CD4-positive, alpha-beta T cell treated with Interleukin-17A for 4 hours (primary cell): ENCODE measurements at places on chromosomes 5 and 9.

DNA sequence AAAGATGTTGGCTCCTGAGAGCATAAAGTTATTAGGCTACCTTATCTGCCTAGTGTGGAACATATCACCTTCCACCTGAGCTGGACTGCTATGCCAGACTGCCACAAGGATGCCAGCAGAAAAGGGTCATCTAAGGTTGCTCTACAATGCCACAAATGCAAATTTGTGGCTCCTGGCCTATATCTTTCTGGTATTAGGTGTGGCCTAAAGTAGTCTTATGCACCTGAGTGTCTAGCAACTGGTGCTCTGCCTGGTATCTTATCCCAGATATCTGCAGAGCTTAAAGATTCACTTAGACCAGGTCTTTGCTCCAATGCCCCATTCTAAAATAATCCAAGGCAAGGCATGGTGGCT lies 34.7 kb downstream of the DTWD2 start:
- DNase-seq, result no peak

GRCh38 chr5:150137997-150138396 lies 17.6 kb downstream of the PDGFRB start:
- DNase-seq, result no peak

DNA sequence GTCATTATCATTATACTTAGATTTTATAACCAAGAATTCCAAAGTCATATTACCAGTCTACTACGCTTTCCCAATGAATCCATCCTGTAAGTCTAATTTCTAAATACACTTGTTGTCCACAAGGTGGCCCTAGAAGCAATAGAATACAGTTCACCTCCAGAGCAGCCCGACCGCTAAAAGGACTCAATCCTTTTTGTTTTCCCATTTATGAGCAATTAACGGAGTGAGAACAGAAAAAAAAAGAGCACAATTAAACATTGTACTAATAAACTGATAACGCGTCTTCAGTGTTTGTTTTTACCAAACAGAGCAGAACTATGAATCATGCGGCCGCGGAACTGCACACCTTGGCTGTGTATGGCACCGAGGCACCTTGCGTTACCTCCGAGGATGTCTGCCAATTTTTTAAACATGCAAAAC lies 160.7 kb upstream of the DAPK1 start:
- peak; percentile 6 for DNase-seq

DNA sequence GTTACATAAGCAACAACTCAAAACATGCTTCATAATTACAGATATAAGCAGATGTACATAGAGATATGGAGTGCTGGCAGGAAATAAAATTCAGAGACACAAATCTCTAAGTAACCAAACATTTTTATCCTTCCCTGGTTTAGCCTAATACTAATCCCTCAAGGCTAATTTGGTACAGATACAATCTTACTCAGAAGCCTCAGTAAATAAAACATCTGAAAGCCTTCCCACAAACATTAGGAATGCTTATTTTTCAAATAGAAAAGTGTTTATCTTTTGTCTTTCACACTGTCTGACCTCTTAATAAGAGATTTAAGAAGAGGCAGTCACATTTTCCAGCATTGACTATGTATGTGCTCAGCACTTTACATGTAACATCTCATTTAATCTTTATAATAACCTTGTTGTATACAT lies 399.4 kb downstream of the ARRDC3 start:
- DNase-seq, result no peak
